ENCODE measurements at places on chromosomes 2 and 18.

DNA sequence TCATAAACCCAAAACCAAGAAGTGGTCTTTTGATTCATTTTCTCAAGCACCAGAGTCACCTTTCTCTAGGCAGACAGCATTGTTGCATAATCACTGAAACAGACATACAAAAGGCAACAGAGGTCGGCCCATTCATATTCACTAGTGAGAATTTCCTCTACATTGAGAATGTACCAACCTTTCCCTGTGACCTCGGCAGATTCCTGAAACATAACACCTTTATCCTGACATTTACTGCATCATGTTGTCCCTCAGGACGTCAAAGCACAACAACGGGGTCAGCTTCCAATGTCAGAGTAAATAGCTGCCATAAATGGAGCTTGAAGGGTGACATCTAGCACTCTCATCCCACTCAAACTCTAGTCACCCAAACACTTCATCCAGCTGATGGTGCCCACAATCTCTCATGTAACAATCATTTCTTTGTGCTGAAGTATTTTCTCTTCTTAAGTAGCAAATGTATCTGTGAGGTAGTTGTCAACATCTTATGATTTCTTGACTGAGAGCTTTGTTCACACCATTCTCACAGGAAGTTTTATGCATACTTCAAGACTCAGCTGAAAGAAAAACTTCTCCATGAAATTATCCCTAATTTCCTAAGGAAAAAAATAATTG lies 802.6 kb upstream of the CHAC2 start:
- no peak for DNase-seq

DNA sequence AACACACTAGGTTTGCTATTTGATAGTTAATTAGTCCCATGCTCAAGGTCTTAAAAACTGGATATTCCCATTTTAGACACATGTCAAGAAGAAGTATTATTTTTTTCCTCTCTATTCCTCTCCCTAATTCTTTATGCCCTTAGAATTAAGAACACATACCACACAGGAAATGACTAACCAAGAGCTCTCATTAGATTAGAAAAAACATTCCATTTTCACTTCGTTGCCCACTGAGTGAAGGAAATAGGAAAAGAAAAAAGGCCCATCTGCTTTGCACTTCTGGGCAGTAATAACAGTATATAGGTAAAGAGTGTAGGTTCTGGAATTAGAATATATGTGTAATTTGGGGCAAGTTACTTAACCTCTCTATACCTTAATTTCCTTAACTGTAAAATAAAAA lies 26.9 kb downstream of the ACADL start:
- no peak for DNase-seq

DNA sequence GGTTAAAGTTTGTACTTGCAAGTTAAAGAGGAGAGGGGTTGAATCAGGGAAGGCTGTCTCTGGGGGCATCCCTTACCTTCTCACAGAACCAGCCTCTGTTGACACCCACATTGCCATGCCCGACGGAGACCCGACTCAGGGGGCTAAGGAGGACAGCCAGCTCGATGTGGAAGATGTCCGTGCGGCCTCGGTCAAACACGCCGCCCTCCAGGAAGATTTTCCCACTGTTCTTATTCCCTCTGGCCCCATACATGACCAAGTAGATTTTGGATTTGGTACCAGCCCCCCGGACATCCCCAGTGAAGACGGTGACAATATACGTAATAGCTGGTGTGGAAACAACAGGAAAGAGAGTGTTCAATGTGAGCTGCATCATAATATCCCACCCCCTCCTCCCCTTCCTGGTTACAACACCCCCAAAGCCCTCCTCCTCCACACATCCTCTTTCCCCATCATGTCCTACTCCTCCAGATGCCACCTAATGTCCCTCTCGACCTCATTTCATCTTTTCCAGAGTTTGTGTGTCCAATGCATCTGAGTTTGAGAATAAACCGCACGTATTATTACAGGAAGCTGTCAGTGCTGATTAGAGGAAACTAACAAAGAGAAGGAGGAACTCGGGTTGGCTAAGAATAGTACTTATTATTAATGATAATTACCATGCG lies 55.7 kb downstream of the LOXHD1 start:
- DNase-seq, result no peak

- no peak for DNase-seq
These were observed 81.4 kb upstream of the CABLES1 start for GRCh38 chr18:23053776-23054457.

DNA sequence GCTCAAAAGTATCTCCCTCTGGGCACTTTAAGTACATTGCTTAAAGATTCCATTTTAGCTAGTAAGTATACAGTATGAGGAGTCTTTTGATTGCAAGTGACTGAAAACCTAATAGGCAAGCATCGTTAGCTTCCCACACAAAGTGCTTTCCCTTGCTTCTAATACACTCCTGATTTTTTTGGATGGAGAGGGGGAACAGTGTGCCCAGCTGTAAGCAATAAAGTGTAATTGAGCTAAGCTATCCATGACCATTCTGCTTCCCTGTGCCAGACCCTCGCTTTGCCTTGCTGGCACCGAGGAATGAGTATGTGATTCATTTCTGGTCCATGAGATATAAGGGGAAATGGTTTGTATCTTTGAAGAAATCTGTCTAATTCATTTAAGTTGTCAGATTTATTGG lies 3.8 kb upstream of the ZNF24 start:
- DNase-seq, result no peak

- no peak for DNase-seq
These were observed 208.0 kb downstream of the C1D start for GRCh38 chr2:67854798-67855197.

GRCh38 chr2:156903335-156903734 lies 354.2 kb upstream of the GALNT5 start:
- DNase-seq, result no peak
